ENCODE measurements at places on chromosomes 3 and 15.

GRCh38 chr3:37200141-37200540 is 25.8 kb upstream of the LRRFIP2 start:
- no peak for DNase-seq

GRCh38 chr15:45199136-45199810 is 11.5 kb upstream of the SHF start:
- peak; percentile 57 for DNase-seq

GRCh38 chr3:123480428-123480827 is 31.5 kb upstream of the ADCY5 start:
- DNase-seq: no peak

DNA sequence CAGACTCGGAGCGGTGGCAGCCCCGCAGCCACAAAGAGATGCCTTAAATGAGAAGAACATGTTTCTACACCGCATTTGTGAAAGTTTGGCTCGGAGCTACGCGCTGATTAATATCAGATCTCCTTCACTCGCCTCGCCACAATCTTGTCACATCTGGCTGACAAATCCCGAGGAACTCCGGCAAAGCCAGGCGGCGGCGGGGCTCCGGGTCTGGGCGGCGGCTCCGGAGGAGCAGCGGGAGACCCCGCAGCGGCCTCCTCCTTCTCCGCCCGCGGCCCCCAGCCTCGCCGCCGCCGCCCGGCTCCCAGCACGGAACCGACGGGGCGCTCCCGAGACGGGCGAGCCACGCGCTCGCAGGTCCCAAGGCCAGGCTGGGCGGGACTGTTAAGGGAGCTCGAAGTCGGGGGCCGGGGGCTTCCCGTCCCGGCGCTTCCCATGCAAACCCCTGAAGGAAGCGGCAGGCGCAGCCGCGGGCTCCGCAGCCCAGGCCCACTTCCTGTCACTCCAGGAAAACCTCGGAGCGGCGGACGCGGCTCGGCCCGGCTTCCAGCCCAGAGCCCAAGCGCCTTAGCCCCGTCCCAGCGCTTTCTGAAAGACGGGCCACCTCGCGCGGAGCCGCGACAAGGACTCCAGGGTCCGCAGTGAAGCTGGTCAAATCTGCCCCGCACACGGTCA is 1.2 kb downstream of the BNC1 start:
- peak; percentile 76 for DNase-seq

GRCh38 chr15:41983221-41983620 is 10.9 kb upstream of the EHD4 start:
- DNase-seq: no peak

- peak; percentile 12 for DNase-seq
These were observed 338.2 kb upstream of the ATP10A start for GRCh38 chr15:26201177-26201858.

DNA sequence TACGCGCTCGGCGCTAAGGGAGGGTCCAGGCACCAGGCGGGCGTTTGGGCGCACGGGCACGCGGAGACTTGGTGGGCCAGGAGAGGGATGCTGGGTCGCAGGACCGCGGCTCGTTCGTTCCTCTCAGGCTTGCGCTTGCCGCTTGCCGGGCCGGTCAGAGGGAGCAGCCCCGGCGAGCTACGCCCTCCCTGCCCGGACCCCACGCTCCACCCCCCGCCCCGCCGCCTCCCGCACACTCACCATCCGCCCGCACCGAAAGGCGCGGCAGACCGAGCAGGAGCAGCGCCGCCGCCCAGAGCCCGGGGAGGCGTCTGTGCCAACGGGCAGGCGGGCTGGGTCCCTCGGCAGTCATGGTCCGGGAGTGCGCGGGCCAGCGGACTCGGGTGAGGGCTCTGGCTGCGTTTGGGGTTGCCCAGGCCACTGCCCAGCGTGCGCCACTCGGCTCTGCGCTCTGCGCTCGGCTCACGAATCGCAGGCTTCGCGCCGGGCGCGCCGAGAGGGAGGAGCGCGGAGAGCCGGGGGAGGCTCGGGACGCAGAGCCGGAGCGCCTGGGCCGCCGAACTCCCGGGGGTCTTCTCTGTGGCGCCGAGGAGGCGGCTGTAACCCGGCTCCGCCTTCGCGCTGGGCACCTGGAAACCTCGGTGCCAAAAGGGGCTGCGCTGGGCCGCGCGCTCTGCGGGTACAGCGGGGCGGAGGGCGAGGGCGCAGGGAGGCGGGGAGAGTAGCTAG is at the start of gene SUSD5:
SUSD5 (minus strand) TSS at position 365 of the 729 bp plus-strand sequence; CDS start at position 352, 13 bp downstream.
- peak; percentile 86 for DNase-seq

GRCh38 chr3:48747015-48747615 is 30.1 kb upstream of the IP6K2 start:
- no peak for DNase-seq

DNA sequence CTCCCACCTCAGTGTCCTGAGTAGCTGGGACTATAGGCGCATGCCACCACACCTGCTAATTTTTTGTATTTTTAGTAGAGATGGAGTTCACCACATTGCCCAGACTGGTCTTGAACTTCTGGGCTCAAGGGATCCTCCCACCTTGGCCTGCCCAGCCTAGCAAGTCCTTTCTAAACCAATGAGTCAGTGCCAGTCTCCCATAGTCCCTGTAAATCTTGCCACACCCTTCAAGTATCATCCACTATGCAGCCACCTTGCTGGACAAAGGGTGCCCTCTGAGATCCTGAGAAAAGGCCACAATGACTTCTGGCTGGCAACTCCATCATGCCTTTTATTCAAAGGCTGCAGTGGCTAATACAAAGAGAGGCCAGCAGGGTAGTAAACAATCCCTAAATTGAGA is 184.0 kb downstream of the ABHD5 start:
- peak; percentile 37 for DNase-seq

DNA sequence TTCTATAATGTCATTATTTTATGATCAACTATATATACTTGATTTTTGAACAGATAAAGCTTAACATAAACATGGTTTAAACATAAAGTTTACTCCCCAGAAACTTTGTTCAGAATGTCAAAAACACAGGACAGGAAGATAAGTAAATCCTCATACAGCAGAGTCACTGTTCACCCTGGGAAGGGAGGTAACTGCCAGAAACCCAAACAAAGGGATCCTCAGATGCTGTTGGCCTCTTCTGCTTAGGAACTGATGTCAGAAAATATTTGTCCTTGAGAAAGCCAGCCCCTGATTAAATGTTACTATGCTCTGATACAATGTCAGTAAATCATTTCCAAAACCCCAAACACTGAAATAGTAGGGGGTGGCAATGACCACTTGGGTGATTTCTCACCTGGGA is 185.3 kb downstream of the TJP1 start:
- DNase-seq: no peak

GRCh38 chr3:161049683-161050248 is 55.4 kb downstream of the B3GALNT1 start:
- DNase-seq: no peak

- no peak for DNase-seq
These were observed 99.0 kb downstream of the TIGIT start for GRCh38 chr3:114392831-114393230.

DNA sequence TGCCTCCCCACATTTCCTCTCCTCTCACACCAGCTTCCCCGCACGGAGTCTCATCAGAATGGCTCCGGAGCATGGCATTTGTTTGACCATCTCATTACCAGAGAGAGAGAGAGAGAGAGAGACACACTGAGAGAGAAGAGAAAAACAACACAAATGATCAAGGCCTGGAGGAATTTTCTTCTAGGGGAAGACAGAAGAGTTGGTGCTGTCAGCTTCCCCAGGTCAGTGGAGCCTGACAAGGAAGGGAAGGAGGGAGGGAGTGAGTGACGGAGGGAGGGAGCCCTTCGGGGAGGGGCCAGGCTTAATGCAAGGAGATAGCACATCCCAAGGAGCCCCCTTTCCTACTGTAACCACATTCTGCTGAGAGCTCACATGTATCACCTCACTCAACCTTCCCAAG is 9.1 kb downstream of the ST8SIA2 start:
- DNase-seq: no peak

DNA sequence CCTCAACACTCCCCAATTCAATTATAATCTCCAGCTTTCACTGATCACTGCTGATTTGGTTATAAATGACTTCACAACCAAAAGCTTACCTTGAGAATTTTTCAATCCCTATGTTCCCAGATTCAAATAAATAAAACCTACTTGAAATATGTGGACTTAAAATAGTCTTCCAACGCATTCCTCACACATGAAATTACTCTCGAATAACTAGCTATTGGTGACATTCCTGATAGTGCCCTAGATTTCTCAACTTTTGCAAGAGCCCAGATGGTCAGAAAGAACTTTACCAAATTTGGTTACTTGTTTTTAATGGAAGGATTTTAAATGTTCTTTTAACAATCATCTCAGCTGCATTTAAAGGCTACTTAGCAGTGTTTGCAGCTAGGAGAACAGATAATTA is 605.5 kb downstream of the FHIT start:
- DNase-seq: no peak

DNA sequence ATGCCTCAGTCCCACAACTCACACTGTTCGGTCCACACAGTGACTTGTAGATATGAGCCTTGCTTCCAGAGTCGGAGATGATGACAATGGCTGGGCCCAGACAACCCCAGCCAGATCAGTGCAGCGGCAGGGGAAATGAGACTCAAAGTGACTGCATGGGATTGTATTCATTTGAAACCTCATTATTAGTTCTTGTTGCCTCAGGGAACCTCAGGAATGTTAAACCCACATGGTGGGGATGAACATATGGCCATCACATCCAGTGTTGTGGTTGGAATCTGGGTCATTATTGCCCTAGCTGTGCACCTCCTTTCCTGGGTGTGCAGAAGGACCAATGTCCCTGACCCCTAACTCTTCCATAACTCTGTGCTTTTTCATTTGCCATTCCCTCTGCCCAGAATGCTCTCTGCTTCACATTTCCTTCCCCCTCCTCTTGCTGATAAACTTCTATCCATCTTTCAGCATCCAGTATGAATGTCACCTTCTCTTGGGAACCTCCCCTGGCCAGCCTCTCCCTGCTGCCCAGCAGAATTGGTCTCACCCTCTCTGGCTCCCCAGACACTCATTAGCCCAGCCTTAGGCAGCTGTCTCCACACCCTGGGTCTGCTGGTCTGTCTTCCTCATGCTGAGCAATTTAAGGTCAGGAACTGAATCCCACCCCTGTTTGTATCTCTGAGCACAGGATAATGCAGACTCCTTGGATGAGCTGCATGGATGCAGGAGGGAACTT is 67.0 kb upstream of the TNFAIP8L3 start:
- DNase-seq: no peak

DNA sequence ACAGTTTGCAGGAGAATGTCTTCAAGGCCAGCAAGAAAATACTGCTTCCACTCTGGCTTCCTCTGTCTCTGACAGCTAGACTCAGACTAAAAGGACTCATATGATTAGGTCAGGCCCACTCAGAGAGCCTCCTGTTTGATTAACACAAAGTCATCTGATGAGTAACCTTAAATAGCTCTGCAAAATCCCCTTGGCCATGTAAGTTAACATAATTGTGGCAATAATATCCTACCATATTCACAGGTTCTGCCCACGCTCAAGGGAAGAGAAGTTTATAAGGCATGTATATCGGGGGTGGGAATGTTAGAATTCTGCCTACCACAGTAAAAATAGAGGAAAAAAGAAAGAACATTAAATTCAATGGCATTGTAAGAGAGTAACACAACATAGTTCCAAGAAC is 20.6 kb upstream of the HHATL start:
- DNase-seq: no peak

DNA sequence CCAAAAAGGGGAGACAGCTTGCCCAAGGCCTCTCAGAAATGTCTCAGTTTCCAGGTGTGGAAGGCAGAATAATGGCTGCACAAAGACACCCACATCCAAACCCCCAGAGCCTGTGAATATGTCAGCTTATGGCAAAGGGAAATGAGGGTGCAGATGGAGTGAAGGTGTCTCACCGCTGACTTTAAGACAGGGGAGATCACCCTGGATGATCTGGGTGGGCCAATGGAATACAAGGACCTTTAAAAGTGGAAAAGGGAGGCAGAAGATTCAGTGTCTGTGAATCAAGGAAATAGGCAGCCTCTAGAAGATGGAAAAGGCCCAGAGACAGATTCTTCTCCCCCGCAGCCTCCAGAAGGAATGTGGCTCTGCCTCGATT is 48.8 kb upstream of the ATP2B2 start:
- no peak for DNase-seq

- DNase-seq: no peak
These were observed 460.0 kb upstream of the TBL1XR1 start for GRCh38 chr3:177657243-177657642.

GRCh38 chr3:150488867-150489266 is 57.4 kb downstream of the SERP1 start:
- DNase-seq: no peak

Data from neural progenitor cell (in vitro differentiated cells).